ENCODE measurements at places on chromosomes 11 and 22.
A peak's percentile ranks its signal among the peaks of the same experiment; 100 is the strongest.

DNA sequence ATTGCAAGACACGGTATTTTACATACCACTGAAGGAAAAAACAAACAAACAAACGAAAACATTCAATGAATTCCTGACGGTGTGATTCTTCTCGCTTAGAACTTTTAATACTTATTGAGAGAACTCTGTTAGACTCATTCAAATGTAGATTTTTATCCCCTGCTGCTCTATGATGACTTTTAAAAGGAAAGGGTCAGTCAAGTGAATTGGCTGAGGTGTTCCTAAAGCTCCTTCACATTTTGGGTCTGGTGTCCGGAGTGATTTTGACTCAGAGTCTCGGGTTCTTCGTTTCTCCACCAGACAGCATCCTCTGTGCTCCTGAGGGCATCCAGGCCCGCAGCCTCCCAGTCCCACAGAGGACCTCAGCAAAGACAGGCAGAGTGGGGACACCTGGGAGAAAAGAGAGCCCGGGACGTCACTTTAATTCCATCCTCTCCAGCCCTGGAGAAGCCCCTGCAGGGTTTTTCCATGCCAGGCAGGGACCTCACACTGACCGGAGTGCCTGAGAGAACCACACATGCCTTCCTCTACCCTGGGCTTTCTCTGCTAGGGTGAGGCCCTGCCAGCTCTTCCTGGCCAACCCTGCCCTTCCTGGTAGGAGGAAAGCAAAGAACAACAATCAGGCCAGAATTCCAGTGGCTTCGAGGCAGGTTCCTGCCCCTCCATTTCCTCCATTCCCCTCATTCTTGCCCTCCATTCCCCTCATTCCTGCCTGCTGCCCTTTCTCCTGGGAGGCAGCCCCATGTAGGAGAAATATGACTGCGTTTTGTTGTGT is 1.4 kb upstream of the CSF2RB start:
- DNase-seq: no peak

GRCh38 chr11:126654886-126655806 is 299.7 kb downstream of the ST3GAL4 start:
- no peak for DNase-seq

DNA sequence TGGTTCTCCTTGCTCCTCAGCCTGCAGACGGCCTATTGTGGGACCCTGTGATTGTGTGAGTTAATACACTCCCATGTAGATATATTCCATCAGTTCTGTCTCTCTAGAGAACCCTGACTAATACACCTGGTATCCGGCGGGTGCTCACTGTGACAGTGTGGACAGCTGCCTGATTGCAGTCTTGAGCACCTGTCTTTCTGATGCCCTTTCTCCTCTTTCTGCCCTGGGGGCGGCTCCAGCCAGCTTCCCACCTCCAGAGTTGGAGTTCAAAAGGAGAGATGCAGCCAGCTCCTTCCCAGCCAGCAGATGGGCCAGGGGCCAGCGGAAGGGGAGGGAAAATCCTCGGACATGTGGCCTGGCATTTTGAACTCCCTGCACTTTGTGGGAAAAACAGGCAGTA is 15.0 kb downstream of the SMIM38 start:
- DNase-seq: no peak

- DNase-seq: no peak
Observed at GRCh38 chr11:133988686-133989410, 32.1 kb upstream of the IGSF9B start.

DNA sequence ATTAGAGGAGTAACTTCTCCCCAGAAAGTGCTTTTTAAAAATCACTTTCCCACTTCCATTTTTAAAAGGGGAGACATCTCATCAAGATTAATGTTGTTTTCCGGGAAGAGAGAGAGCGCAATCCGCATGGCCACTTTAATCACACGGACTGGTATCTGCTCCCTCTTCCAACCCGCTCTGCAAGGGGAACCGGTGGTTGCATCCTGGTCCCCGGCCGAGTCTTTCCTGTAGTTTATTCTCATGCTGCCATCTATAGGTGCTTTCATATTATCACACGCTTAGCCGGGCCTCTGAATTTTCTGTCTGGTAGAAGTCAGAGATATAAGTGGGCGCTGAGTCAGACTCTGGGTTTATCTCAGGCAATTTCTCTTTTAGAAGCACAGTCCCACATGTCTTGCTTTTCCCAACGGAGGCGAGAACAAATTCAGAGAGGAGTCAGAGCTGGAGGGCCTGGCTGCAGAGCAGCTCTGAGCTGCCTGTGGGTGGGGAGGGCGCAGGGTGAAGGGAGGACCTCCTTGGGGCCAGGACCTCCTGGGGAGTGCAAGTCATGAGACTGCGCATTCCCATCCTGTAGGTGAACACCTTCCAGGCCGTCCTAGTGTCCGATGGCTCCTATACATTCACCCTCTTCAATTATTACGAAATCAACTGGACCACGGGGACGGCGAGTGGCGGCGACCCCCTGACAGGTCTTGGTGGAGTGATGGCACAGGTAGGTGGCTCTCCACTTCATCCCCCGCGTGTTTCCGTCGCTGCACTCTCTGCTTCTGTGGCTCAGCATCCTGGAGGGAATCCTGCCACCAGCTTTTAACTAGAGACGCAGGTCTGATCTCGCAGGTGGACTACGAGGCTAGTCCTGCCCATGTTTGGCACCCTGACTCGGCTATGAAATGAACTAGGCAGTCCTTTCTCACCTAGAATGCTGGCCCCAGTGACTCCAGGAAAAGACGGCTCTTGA is 11.7 kb downstream of the TECTA start:
- peak; percentile 2 for DNase-seq

GRCh38 chr11:84398017-84398626 is 1112.0 kb upstream of the CCDC90B start:
- no peak for DNase-seq

GRCh38 chr11:102191832-102192231 is 81.6 kb downstream of the YAP1 start:
- DNase-seq: no peak

Measured in naive B cell (primary cell).